ENCODE measurements at places on chromosomes 5 and 9. TPM values are rescaled to one million over a fixed set of nuclear protein-coding genes. Genes with fewer than 3 reads are reported as not detected.

Gene FGD3
- 0.10 TPM for total RNA-seq

Gene F2R
- 44.6 TPM for total RNA-seq

DNA sequence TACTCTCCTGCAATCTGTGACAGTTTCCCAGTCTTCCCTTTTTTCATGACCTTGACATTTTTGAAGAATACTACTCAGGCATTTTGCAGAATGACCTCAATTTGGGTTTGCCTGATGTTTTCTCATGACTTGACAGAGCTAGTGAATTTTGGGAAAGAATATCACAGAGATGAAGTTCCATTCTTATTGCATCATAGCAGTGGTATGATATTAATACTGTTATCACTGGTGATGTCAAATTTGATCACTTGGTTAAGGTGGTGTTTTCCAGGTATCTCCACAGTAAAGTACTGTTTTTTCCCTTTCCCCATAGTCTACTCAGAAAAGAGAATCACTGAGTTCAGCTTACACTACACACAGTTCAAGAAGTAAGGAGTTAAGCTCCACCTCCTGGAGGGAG is 56.2 kb upstream of the XPA start:
- DNase-seq, result no peak

- no peak for DNase-seq
Observed at GRCh38 chr5:59287884-59288283, 605.6 kb downstream of the PDE4D start.

GRCh38 chr5:135269931-135270421 is 129.1 kb downstream of the MACROH2A1 start:
- peak; percentile 57 for DNase-seq

DNA sequence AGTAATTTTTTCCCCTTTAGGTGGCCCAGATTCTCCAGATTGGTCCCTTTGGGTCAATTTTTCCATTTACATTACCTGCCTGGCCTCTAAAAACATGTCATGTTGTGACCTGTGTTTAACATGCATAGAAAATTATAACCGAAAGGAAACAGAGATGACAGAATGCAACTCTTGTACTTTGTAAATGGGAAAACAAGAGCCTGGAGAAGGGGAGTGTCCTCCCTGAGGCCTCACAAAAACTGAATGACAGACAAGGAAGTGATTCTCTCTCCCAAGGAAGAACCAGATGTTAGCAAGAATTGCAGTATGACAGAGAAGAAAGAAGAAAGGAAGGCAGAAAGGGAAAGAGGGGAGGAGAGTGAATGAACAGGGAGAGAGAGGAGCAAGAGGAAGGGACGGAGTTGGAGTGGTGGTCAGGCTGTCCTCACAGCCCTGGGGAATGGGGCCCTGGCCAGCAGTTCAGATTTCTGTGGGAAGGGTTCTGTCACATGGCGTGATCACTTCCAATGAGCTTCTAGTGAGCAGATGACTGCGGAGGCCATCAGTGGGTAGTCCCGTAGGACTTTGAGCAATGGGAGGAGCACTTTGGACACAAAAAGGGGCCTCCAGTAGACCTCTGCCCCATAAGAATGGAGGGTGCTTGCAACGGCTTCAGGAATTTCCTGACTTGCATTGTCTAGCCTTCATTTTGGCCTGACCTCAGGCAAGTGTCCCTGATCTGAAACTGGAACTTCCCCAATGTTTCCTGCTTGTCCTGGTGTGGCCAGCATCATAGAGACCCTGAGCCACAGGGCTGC is 31.6 kb downstream of the ABLIM3 start:
- DNase-seq, result no peak
